ENCODE measurements at places on chromosomes 6 and 20.

DNA sequence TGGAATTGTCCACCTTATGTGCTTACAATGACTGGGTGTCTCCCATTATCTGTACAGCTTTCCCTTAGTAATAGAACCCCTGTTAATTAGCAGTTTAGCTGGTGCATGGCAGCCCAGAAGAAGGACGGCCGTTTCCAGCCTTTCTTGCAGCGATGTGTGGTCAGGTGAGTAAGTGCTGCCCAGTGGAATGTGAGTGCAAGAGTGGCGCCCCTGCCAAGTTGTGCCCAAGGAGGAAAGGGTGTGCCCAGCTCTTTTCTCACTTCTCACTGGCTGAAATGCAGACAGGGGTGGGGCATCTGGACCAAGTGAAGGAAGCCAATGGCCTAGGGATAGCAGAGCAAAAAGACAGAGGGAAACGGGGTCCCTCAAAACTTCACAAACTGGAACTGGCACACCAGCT lies 296.8 kb downstream of the PREX1 start:
- peak; percentile 45 for DNase-seq

GRCh38 chr20:59211208-59211765 lies 47.7 kb downstream of the ZNF831 start:
- no peak for DNase-seq

GRCh38 chr20:45701873-45702272 lies at the start of gene WFDC13:
WFDC13 (plus strand) TSS chr20:45702038; CDS start chr20:45702124, 86 bp downstream.
- DNase-seq: no peak

DNA sequence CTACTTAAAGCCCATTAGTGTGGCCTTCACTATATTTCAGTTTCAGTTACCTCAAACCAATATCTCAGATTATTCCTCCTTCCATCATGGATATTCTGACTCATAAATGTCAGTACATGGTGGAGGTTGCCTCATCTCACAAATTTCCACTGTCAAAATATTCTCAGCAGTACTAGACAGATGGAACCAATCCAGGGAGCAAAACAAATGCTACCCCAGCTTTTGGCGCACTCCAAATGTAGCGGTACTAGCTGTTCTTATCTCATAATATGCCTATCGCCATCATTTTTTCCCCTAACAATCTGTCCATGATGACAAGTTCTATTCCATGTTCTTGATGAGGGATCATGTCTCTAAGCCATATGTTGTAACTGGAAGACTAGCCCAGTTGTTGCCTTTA lies 1026.1 kb downstream of the KIF16B start:
- DNase-seq: no peak

GRCh38 chr6:135075018-135075417 lies 20.4 kb upstream of the HBS1L start:
- DNase-seq: no peak

GRCh38 chr20:14712302-14712739 lies 374.9 kb upstream of the FLRT3 start:
- peak; percentile 49 for DNase-seq

Measured in urothelium cell line (cell line).